ENCODE measurements at places on chromosomes 12 and 14. TPM values are rescaled to one million over a fixed set of nuclear protein-coding genes. Genes with fewer than 3 reads are reported as not detected.

DNA sequence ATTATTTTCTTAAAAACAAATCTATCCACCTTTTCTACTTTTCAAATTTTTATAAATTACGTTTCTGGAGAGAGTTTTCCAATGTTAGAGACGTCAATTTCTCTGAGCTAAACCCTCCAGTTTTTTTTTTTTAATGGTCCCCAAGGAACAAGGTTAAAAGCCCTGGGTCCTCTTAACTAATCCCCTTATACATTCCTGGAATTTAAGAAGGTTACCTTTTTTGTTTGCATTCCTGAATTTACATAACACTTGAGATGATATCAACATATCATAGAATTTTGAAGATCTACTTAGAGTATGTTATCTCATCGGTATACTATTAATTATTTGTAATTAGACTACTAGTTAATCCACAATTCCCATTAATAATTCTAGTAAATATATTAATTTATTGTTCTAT lies 662.2 kb upstream of the LRFN5 start:
- no peaks in the 10 kb centered on the region for H3K4me1 ChIP-seq
- no peaks in the 10 kb centered on the region for H3K36me3 ChIP-seq
- no peak for DNase-seq
- H3K27ac ChIP-seq, result no peak overlapping the region
- no peaks in the 10 kb centered on the region for H3K27me3 ChIP-seq
- H3K4me3 ChIP-seq, result no peak overlapping the region

- H3K27me3 ChIP-seq, result no peaks in the 10 kb centered on the region
- no peak for DNase-seq
- no peaks in the 10 kb centered on the region for H3K4me1 ChIP-seq
- no peaks in the 10 kb centered on the region for H3K36me3 ChIP-seq
Measured at GRCh38 chr14:50677527-50678063, 9.5 kb upstream of the SAV1 start.

DNA sequence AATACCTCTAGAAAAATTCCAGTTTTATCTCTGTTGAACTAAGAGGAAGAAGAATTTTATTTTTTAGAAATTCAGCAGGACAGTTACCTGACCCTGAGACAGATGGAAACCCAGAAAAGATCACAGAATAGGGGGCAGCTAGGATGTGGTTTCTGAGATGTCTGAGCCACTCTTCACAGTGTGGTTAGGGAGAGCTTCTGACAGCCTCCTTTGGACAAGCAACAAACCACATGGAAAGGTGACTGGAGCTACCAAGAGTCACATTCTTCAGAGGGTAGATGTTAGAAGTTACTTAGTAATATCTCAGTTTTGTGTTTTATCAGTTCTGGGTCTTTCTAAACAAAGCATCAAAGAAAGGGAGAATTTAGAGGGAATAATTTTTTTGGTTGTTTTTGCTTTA lies 117.3 kb upstream of the NAP1L1 start:
- H3K4me1 ChIP-seq, result no peaks in the 10 kb centered on the region
- no peaks in the 10 kb centered on the region for H3K27me3 ChIP-seq
- DNase-seq, result no peak
- no peak overlapping the region for H3K27ac ChIP-seq
- no peaks in the 10 kb centered on the region for H3K36me3 ChIP-seq

DNA sequence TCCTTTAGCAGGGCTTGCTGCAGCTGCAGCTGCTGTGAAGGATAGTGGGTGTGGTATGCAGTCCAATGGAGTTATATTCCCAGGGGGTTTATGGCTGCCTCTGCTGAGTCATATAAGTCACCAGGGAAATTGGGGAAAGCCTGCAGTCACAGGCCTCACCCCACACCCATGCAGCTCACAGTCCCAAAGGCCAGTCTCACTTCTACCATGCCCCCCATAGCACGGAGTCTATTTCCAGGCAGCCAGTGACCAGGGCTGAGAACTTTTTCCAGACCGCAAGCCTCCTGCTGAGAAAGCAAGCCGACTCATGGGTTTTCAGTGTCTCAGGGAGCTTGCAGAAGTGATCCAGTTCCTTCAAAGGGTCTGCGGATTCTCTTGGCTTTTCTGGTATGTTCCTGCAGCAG lies 322.4 kb upstream of the CLEC14A start:
- no peaks in the 10 kb centered on the region for H3K4me1 ChIP-seq
- DNase-seq, result no peak
- no peak overlapping the region for H3K4me3 ChIP-seq
- no peaks in the 10 kb centered on the region for H3K27me3 ChIP-seq
- no peaks in the 10 kb centered on the region for H3K36me3 ChIP-seq
- no peak overlapping the region for H3K27ac ChIP-seq

DNA sequence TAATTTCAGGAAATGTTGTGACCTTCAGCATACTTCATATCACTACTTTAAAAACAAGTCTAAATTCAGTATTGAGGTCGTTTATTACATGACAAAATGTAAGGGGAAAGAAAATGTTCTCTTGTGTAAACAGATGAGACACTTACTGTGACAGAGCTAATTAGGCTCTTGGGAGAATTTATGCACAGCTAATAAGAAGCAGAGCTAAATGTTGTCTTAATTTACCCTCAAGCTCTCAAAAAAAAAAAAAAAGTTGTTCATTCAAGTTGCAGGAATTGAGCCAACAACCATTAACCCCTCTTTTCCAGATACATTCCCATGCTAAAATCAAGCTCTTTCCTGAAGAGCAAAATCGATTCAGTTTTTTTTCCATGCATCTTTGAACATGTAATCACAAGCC lies 1419.4 kb downstream of the FSCB start:
- H3K36me3 ChIP-seq, result no peaks in the 10 kb centered on the region
- no peak overlapping the region for H3K27ac ChIP-seq
- no peaks in the 10 kb centered on the region for H3K4me1 ChIP-seq
- H3K4me3 ChIP-seq, result no peak overlapping the region
- DNase-seq, result no peak

DNA sequence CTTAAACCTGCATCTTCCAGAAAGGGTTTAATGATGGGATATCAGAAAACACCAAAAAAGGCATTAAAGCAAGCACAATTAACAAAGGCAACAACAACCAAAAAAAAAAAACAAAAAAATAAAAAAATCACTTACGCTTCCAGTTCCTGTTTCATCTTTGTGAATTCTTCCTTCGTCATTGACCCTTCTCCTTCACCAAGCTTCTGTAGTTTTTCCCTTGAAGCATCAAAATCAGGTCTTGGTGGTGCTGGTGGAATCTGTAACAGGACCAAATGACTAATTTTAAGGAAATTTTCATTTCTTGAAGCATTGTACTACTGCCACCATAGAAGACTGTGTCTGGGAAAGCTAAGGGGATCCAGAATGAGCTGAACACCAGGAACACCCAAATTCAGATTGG lies 24.5 kb downstream of the SNX6 start:
- no peaks in the 10 kb centered on the region for H3K27me3 ChIP-seq
- H3K27ac ChIP-seq, result no peak overlapping the region
- no peaks in the 10 kb centered on the region for H3K4me1 ChIP-seq
- DNase-seq, result no peak
- H3K4me3 ChIP-seq, result no peak overlapping the region

- H3K27ac ChIP-seq, result no peak overlapping the region
- no peaks in the 10 kb centered on the region for H3K4me1 ChIP-seq
- DNase-seq, result no peak
- no peaks in the 10 kb centered on the region for H3K36me3 ChIP-seq
- no peak overlapping the region for H3K4me3 ChIP-seq
- H3K27me3 ChIP-seq, result no peaks in the 10 kb centered on the region
Measured at GRCh38 chr12:7265251-7265650, 38.6 kb upstream of the ACSM4 start.

DNA sequence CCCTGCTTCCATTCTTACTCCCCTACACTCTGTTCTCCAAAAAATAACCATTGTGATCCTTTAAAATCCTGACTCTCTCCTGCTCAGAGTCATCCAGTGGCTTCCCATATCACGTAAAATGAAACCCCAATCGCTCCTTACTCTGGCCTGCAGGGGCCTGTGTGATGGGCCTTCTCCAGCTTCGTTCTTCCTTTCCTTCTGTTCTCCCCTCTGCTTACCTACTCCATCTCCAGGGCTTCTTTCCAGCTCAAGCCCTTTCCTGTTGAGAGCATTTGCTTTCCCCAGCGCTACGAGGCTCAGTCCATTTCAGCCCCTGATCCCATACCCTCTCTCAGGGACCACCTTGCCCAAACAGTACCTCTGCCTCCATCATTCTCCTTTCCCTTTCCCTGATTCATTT lies 144.4 kb upstream of the ARHGAP5 start:
- H3K36me3 ChIP-seq, result no peaks in the 10 kb centered on the region
- H3K27ac ChIP-seq, result no peak overlapping the region
- DNase-seq, result no peak
- no peaks in the 10 kb centered on the region for H3K27me3 ChIP-seq

DNA sequence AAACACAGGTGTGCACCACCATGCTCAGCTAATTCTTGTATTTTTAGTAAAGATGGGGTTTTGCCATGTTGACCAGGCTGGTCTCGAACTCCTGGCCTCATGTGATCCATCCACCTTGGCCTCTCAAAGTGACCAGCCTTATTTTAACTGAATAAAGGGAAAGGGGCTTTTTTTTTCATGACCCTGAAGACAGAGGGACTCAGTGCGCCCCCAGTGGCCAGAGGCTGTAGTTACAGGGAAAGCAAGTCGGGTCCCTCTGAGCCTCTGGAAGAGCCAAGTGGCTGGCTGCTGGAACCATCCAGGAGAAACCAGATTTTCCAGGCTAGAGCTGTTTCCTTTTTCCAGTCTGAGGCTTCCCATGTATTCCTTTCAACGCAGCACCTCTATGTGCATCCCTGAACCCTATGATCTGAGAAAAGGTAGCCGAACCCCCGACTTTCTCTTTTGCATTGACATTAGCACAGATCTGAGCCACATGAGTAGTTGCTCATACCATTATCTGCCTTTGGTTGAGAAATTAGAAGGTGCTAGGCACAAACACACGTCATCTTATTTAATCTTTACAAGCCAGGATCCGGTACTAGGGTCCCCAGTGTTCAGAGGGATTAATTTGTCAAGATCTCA lies 342.7 kb downstream of the CACNA1C start:
- H3K4me1 ChIP-seq, result peaks cover 30% of the 10 kb centered on the region
- no peak for DNase-seq
- H3K4me3 ChIP-seq, result no peak overlapping the region
- H3K27ac ChIP-seq, result peak overlapping the region; percentile 61

DNA sequence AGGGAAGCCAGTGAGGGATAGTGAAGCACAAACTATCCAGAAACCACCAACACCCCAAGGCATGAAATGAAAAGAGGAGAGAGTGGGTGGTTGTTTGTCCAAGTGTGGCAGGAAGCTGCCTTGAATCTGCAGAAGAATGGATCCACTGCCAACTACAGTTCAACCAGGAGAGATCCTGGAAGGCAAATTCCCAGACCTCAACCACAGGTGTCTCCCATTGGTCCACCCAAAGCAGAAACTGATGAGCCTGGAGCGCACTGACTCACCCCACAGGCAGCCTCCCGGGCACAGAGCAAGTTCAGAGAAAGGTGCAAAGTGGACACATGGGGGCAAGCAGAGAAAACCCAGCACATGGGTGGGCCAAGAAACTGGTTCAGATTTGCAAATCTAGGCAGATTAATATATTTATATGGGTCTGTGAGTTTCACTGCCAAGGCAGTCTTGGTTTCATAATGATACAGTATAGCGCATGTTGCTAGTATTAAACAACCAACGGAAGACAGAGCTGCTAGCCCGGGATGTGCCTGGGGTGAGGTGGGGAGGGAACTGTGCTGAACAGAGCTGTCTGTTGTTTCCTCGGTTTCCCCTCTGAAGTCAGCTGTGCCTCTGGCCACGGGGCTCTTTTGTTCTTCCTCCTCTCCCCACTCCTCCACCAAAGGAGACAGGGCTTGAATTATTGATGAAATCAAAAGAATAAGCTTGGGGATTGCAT lies 416.2 kb upstream of the CCDC196 start:
- H3K36me3 ChIP-seq, result no peaks in the 10 kb centered on the region
- H3K27me3 ChIP-seq, result no peaks in the 10 kb centered on the region
- no peak overlapping the region for H3K4me3 ChIP-seq
- peaks cover 12% of the 10 kb centered on the region for H3K4me1 ChIP-seq
- H3K27ac ChIP-seq, result no peak overlapping the region

GRCh38 chr12:74446466-74446865 lies 91.2 kb upstream of the ATXN7L3B start:
- H3K27ac ChIP-seq, result no peak overlapping the region
- H3K4me3 ChIP-seq, result no peak overlapping the region
- no peaks in the 10 kb centered on the region for H3K27me3 ChIP-seq
- DNase-seq, result no peak

DNA sequence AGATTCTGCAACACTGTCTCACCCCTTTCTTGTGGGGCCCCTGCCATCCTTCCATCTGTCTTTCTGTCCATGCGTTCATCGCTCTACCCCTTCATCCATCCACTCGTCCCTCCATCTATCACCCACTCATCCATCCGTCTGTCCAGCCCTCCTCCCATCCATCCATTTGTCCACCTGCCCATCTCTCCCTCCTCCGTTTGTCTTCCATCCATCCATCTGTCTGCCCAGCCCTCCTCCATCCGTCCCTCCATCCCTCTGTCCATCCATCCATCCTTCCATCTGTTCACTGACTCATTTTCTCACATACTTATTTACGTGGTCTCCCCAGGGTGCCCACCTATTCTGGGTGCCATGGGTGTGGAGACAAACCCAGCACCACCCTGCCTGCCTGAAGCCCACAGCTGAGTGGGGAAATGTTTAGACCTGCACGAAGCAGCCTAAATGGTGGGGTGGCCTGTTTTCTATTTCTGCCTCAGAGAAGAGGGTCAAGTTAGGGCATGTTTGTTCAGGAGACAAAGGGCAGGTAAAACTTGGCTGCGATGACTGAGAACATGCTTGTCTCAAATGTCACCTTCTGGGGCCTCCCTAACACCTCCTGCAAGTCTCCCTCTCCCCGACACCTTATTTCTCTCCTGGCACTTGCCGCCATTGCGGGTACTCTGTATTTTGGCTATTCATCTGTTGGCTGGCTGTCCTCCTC lies 2.8 kb upstream of the SLC25A47 start:
- H3K4me1 ChIP-seq, result peaks cover 15% of the 10 kb centered on the region
- no peaks in the 10 kb centered on the region for H3K27me3 ChIP-seq
- H3K36me3 ChIP-seq, result no peaks in the 10 kb centered on the region
- DNase-seq, result no peak
- no peak overlapping the region for H3K27ac ChIP-seq

GRCh38 chr12:80033448-80033847 lies 65.9 kb upstream of the OTOGL start:
- no peak for DNase-seq
- H3K27ac ChIP-seq, result peak overlapping the region; percentile 28
- no peak overlapping the region for H3K4me3 ChIP-seq
- H3K27me3 ChIP-seq, result no peaks in the 10 kb centered on the region
- no peaks in the 10 kb centered on the region for H3K36me3 ChIP-seq
- H3K4me1 ChIP-seq, result no peaks in the 10 kb centered on the region

The NTS gene
- 2.5 TPM for total RNA-seq

The DTD2 gene
- 31.7 TPM for total RNA-seq

The OAS2 gene
- 14.0 TPM for total RNA-seq

The KRT7 gene
- 7.6 TPM for total RNA-seq

The GARIN6 gene
- not detected for total RNA-seq

The FOXG1 gene
- total RNA-seq, result not detected

The RDH16 gene
- total RNA-seq, result 2.9 TPM

The HOXC10 gene
- total RNA-seq, result not detected

The MLEC gene
- total RNA-seq, result 33.1 TPM

Data from vagina (tissue), 2 donors.